ENCODE measurements at places on chromosomes 11 and 22.

- DNase-seq = no peak
Measured at GRCh38 chr22:46138058-46138797, 12.1 kb upstream of the PPARA start.

GRCh38 chr11:72239313-72239848, 4.6 kb downstream of the PHOX2A start:
- no peak for DNase-seq

DNA sequence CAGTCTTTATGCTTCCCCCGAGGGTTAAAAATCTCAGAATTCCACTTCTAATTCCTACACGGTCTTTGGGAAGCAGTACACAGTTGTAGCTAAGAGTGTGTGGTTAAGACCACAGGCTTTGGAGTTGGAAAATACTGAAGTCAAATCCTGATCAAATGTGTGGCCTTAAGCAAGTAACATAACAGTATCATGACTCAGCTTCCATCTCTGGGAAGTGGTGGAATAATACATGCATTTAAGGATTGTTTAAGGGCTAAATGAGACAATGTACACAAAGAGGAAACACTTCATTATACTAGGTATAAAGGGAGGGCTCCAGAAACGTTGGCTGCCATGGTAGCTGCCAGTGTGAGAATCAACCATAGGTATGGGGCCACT, 71.5 kb downstream of the FAT3 start:
- DNase-seq = no peak

DNA sequence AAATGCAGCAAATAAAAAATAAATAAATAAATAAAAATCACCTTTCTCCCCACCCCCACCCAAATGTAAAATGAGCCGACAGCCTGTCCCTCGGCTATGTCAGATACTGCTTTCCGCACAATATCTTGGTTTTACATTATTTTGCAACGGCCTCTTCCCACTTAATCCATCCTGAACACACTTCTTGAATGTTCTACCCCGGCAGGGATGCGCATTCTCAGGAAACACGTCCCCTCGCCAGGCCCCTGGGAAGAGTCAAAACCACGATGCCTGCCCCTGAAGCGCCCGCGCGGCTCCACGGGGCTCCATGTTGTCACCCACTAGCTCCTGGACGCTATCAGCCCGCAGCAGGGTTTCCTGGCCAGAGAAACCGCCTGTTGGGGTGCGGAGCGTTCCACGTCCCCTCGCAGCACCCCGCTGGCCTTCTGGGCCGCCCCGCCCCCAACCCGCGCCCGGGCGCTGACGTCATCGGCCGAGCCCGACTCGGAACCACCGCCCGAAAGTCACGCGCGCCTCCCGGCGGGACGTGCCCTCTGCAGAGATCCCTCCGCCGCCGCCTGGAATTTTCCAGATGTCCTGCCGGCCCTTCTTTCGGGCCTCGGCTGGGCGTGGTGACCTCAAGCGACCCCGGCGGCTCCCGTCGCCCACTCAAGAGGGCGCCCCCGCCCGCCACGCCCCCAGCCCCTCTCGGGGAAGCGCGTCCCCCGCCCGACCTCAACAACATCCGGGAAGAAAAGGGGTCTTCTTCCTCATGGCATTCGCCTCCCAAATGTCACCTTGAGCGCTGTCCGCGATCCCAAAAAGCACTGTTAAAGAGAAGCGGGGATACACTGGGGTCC, 585 bp upstream of the NEAT1 start:
- DNase-seq = peak; percentile 99

DNA sequence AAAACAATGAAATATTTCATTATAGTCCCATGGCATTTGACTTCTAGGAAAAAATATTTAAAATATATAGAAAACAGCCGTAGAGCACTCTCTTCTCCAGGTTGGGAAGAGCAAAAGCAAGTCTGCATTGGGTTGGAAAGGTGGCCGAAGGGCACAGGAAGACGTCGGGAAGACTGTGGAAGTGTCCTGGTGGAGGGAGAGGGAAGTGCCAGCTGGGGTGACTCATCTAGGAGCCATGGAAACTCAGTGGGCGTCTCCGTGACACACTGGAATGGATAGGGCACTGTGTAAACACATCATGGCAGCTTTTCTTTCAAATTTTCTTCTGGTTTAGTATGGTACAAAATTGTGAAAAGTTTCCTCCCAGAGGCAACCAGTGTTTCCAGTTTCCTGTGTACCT, 12.7 kb downstream of the GTPBP1 start:
- peak; percentile 81 for DNase-seq

DNA sequence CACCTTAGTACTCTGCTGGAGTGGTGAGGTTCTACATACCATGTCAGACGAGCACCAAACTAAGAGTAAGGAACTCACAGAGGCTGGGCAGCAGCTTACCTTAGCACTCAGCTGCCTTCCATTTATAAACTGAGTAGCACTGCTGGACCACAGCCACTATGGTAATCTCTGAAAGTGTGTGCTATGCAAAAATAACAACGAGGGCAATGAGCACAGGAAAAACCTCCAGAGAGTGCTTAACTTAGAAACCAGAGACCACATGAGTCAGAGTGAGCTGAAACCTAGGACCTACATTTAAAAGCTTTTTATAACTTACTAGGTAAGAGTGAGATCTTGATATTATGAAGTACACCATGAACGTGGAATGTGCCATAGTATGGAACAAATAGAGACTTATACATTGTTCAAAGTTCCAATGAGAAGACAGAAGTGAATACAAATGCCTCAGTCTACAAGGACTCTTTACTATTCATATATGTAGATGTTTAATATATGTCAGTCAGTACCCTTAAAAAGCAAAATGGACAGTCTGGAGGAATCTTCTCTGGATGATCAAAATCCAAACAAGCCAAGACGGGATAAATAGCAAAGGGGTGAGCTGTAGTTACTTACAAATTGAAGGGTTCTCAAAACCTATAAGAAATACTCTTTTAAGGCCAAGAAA, 17.2 kb upstream of the CD59 start:
- no peak for DNase-seq

DNA sequence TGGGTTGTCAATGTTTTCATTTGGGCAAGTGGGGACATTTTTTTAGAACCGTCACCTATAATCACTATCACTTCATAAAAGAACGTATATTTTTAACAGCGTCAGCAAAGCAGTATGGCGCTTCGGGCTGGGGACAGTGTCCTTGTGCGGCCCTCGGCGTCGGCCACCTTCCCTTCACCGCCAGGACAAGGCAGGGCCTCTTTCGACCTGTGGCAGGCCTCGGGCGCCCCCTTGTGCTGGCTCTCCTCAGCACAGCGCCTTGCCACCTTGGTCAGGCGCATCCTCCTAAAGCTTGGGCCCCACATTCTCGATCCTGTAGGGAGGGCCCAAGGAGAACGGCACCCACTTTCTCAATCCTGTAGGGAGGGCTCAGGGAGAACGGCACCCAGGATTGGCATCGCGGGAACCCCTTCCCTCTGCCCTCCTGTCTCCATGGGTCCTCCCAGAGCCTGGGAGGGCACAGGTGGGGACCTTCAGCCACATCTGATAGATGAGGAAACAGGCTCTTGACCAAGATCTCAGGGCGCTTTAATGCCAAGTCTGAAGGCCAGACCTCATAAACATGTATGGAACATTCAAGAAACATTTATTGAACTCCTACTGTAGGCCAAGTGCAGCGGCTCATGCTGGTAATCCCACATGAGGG, 11.5 kb upstream of the FADD start:
- DNase-seq = peak; percentile 86

GRCh38 chr11:2169005-2169378, 2.6 kb downstream of the TH start:
- DNase-seq = no peak

DNA sequence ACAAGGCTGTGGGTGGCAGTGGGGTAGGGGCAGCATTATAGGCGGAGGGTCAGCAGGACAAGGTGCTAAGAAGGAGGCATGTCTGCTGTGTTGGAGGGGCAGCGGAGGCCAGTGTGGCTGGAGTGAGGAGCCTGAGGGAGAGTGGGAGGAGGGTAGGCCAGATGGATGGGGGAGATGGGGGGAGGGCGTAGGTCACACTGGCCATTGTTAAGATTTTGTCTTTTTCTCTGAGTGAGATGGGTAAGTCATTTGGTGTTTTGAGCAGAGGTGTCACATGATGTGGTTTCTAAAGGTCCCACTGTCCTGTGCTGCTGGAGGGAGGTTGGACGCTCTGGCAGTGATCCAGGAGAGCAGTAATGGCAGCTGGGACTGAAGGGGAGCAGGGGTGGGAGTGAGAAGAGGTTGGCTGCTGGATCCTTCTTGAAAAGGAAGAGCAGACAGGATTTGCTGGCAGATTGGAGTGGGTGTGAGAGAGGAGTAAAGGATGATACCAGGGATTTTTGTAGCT, 9.8 kb downstream of the PPP6R3 start:
- DNase-seq = peak; percentile 59

GRCh38 chr11:115911613-115912346, 407.6 kb upstream of the CADM1 start:
- DNase-seq = no peak

DNA sequence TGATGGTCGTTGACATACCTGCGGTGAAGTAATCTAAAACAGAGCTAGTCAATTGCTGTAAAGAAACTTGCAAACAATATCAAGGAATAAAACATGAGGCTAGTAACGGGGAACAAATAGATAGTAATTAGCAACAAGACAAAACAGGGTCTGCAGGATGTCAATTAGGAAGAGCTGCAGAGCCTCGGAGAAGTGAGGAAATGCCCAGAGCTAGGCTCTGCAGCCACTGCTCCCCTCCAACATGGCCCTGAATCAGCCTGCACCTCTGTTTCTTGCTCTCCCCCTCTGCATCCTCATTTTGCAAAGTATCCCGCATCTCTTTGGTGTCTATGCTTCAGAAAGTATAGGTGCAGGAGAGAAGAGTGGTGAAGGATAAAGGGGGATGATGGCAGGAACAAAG, 507.4 kb upstream of the FAT3 start:
- DNase-seq = no peak

- DNase-seq = no peak
Measured at GRCh38 chr11:101453682-101454081, 130.1 kb downstream of the TRPC6 start.

- no peak for DNase-seq
Measured at GRCh38 chr11:1453611-1454034, 33.0 kb downstream of the MOB2 start.

GRCh38 chr22:38843201-38843656, 599 bp downstream of the NPTXR start:
- no peak for DNase-seq

GRCh38 chr22:34992672-34993071, 73.3 kb upstream of the ISX start:
- no peak for DNase-seq

DNA sequence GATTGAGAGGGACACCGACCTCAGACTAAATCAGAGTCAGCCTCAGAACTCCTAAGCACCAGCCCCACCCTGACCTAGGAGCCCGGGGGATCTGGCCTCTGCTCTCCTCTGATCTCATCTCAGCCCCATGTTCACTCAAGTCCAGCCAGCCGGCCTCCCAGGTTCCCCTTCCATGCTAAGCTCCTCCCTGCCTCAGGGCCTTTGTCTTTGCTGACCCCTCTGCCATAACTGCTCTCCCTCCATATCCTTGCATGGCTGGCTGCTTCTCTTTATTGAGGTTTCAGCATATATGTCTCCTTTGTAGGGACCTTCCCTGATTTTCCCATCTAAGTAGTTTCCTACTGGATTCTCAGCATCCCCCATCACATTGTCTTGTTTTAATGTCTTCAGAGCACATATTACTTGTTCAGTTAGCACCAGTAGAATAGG, 780 bp upstream of the SLC15A3 start:
- DNase-seq = no peak

DNA sequence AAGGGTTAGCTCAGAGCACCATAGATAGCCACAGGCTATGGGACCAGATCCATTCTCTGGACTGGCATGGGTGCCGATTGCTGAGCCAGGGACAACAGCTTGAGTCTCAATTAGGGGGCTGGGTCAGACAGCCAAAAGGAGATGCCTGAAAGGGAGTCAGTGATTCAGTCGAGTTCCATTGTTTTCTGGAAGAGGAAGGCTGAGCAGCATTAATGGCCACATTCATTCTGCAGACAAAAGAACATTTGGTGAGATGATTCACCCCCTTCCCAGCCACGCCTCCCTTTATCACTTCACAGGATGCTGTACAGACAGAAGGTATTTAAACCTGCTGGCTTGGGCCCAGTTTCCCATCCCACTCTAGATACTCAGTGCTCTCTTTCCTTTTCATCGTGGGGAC, 131.9 kb downstream of the ADAMTS15 start:
- DNase-seq = peak; percentile 67

DNA sequence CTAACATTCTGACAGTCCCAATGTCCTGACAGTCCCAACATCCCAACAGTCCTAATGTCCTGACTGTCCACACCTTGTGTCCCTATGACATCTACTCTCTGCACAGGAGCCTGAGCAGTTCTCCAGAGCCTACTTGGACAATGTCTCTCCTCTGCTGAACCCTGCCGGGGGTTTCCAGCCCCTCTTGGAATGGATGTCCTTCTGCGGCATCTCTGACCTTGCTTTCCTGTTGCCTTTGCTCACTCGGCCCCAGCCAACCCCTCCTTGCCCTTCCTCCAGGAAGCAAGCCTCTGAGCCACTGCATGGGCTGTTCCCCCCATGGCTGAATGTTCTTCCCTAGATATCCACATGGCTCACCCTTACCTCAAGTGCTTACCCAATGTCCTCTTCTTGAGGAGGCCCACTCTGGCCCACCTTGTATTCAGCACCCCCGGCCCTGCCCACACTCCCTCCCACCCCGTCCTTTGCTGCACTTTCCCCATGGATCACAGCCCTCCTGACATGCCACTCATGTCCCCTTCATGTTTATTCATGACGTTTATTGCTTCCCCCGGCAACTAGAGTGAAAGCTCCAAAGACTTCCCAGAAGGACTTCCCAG, 59.5 kb downstream of the DHCR7 start:
- DNase-seq = no peak

DNA sequence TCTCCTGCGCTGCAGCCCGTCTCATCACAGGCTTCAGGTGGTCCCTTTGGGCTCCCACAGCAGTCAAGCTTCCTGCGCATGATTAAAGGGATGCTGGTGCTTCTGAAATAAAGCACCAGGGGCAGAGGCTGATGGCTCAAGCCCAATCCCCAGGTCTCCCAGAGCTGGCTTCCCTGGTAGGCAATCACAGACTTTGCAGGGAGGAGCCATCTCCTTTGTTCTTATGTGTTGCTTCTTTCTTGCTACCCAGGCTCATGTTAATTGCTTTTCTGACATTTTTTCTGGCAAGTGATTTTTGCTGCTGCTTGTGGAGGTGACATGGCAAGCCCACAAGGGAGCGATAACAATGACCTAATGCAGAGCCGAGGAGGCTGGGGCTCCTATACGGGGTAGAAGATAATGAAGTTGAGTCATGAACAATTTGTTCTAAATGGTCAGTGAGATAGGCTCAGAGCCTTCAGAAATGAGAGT, 25.2 kb upstream of the PLET1 start:
- no peak for DNase-seq

Data from aorta (tissue), 5 donors.